ENCODE measurements at places on chromosomes 5 and 9. TPM values are rescaled to one million over a fixed set of nuclear protein-coding genes. Genes with fewer than 3 reads are reported as not detected.

The BARHL1 gene
- not detected for total RNA-seq

The GABRA1 gene
- not detected for total RNA-seq

The DMRT3 gene
- total RNA-seq: not detected

The TRAF1 gene
- 7.1 TPM for total RNA-seq

The BHMT2 gene
- total RNA-seq: not detected

The EQTN gene
- total RNA-seq: not detected

The KCNT1 gene
- not detected for total RNA-seq

The SPATA31E1 gene
- total RNA-seq: not detected

The INSL6 gene
- total RNA-seq: not detected

The GIN1 gene
- total RNA-seq: 5.2 TPM

The SYNPO gene
- 17.8 TPM for total RNA-seq

DNA sequence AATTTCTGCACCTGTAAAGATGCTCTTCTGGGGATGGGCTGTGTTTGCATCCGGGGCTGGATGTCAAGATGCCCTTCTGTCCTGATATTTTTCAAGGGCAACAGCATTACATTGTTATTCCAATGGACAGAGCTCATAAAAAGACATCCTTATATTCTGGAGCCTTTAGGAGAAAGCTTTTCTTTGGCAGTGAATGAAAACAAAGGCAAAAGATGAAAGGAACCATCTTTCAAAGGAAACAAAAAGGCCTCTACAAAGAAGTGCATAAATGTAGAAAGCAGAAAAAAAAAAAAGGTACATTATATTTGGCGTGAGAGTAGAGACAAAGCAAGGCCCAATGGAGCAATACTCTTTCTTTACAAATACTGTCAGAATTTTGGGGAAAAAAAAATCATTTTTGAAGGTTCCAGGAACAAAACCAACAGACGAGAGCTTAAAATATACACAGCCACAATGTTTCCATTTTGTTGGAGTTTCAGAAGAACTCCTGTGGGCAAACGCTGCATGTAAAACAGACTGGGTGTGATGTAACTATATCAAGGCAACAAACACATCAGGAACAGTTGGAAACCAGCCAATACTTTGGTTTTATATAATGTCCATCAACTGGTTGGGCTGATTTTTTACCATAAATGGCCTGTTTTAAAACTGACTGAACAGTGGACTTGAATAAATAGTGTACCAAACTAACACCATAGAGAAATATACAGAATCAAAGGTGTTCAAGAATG is 885.6 kb upstream of the DMAC1 start:
- no peak for DNase-seq

DNA sequence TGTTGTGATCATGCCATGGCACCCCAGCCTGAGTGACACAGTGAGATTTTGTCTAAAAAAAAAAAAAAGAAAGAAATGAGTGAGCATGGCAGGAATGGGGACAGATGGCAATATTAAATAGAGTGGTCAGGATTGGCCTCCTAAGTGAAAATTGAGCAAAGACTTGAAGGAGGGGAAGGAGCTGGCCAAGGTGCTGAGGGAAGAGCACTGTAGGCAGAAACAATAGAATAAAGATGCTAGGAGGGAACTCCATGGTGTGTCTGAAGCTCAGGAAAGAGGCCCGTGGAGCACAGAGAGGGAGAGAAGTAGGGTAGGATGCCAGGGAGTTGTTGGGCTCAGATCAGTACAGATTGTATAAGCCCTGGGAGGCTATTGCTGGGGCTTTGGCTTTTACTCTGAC is 64.4 kb upstream of the PCAT7 start:
- DNase-seq: no peak

GRCh38 chr9:126986506-126986951 is 71.9 kb downstream of the RALGPS1 start:
- DNase-seq: no peak

GRCh38 chr5:126274076-126274762 is 149.0 kb upstream of the GRAMD2B start:
- no peak for DNase-seq

DNA sequence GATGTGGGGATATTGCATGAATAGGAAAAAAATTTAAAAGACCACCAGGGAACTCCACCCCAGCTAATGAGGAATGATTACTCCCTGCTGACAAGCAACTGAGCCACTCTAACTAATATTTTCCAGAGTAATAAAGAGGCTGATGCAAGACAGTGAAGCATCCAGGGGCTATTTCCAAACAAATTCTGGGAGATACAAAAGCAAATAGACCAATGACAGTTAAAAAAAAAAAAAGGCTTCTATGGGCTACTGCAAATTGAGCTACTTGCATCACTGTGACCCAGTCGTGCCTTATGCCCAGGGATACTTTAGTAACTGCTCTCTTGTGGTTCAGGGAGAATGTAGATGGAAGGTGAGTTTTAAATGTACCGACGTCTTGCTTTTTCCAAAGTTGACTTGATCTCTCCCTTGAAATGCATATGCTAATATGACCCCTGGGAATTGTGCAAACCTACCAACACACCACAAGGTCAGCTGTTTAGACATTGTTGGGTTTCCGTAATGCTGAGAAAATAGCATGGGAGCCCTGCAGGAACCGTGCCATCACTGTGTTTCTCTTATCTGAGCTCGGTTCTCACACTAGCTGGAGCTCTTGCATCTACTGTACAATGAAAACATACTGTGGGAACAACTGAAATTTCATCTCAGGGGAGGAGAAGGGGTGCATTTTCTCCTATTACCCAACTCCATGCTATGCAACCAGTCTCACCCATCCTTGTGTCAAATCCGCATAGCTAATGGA is 250.6 kb upstream of the MAP3K1 start:
- no peak for DNase-seq

DNA sequence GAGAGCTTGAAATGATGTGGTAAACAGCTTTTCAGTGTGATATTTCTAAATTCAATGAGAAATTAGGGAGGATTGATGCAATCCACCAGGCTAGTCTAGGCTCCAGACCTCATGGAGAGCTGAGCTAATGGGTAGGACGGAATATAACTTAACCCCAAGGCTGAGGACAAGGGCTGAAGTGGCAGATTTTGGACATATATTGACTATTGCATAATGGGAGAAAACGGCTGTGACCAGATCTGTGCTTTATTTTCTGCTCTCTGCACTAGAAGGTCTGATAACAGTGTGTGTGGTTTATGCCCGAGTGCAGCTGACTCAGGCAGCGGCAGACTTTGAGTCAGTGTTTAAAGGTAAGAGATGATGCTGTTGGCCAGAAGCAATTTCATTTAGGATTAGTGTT is 70.6 kb downstream of the ACTBL2 start:
- DNase-seq: no peak

DNA sequence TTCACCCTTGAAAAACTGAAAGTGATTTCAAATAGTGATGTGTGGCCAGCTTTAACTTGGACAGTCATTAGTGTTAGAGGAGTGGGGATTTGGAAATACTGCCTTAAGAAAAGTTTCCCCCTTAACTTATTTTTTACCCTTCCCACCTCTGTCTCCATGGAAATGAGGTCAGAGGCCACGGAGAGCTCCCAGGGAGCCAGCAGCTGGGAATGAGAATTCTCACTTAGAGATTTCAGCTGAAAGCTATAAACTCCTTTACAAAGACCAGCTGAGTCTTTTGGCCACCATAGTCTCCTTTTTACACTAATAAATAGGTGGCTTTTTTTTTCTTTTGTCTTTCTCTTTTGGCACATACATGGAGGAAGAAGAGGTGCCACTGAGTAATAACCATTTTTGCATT is 45.7 kb upstream of the PIK3R1 start:
- DNase-seq: no peak

DNA sequence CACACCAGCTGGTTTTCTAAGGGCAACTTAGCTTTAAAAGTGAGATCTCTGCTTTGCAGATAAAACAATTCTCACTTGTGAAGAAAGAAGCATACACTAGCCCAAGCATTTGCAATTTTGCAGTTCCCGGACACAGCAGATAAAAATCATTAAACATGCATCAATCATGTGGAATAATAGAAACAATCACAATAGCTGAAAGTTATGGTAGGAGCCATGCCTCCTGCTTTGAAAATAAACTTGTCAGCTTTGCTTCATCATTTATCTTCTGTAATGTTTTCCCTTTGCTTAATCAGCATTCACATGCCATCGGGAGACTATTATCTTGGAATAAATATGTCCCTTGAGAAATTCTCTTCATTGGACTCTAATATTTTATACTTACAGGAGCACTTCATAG is 60.3 kb upstream of the DAB2 start:
- no peak for DNase-seq

- DNase-seq: no peak
Observed at GRCh38 chr9:2335260-2335659, 286.3 kb upstream of the VLDLR start.

GRCh38 chr9:77594963-77595362 is 53.2 kb downstream of the GNA14 start:
- DNase-seq: no peak

DNA sequence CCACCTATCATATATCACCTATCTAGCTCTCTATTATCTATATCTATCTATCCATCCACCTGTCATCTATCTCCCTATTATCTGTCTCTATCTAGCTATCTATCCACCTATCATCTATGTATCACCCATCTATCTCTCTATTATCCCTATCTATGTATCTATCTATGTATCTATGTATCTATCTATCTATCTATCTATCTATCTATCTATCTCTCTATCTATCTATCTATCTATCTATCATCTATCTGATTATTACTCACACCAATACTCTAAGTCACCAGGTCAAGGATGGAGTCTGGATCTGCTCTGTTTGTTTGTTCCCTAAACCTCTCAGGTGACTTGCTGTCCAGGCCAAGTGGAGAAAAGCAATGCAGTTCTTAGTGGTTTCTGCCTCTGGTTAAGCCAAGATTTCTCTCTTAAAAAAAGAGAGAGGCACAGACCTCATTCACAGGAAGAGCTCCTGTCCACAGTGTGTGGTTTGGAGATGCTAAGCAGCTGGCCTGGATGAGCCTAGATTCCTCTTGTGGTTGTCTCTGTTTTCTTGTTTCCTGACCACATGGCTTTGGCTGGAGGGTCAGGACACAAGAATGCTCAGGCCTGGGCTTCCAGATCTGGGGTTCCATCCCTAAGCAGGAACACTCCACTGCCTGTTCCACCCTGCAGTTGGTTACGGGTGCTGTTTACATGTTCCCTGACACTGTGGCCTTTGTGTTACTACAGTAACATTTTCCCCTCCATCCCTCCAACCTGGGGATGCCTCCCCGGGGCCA is 133.4 kb downstream of the PHF2 start:
- DNase-seq: no peak

- no peak for DNase-seq
Observed at GRCh38 chr9:110555551-110556331, 23.8 kb downstream of the SVEP1 start.

DNA sequence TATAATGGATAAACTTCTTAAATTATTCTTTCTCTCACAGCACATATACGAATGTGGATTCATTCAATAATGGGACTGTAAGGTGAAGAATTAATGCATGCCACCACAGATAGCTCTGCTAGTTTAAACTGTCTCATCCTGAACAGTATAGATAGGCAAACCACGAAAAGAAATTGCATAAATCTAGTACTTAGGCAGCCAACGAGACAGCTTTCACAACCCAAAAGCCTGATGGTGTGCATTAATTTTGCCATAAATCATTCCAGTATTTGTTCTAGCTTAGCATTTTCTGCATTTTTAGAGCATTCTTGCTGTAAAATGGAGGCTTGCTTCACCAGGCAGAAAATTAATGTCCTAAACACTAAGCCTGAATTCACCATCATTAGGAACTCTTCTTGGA is 834.2 kb upstream of the DMAC1 start:
- DNase-seq: no peak

- no peak for DNase-seq
Observed at GRCh38 chr9:9961487-9961886, 651.3 kb downstream of the PTPRD start.

GRCh38 chr5:150320044-150320613 is 17.4 kb upstream of the ARSI start:
- no peak for DNase-seq

- DNase-seq: peak; percentile 87
Observed at GRCh38 chr9:99368341-99369326, 146.6 kb downstream of the SEC61B start.

- no peak for DNase-seq
Observed at GRCh38 chr5:124605541-124605940, 140.9 kb downstream of the ZNF608 start.

DNA sequence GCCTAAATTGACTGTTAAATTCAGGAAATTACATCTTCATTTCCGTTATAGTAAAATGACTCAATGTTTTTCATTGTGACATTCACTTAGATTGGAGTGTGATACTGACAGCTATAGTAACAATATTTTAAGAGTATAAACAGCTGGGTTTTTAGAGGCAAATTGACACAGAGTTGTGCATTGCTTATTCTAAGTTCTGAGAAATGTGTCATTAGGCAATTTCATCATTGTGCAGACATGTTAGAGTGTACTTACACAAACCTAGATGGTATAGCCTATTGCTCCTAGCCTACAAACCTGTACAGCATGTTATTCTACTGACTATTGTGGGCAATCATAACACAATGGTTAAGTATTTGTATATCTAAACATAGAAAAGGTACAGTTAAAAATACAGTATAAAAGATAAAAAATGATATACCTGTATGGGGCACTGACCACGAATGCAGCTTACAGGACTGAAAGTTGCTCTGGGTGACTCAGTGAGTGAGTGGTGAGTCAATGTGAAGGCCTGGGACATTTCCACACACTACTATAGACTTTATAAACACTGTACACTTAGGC is 132.7 kb downstream of the PDE4D start:
- DNase-seq: no peak

- DNase-seq: no peak
Observed at GRCh38 chr9:136902259-136902821, 16.0 kb downstream of the TRAF2 start.

DNA sequence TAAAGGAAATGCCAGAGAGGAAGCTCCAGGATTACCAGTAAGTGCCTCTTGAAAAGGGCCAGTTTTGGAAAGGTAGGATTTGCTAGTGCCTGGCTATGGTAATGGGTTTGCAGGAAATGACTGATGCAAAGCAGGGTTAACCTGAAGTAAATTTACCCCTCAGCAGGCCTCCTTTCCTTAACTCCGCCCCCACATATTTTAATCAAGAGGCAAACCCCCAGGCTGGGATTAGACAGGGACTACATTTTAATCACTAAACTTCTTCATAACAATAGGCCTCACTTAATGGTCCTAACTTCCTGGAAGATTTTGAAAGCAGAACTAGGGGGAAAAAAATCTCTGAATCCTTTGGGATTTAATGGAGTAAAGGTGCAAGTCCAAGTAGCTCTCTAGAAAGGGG is 10.2 kb upstream of the SLC1A3 start:
- no peak for DNase-seq

GRCh38 chr5:83434946-83435345 is 36.6 kb upstream of the VCAN start:
- DNase-seq: no peak
